Psoas muscle (tissue), 8 donors: ENCODE measurements at places on chromosomes 7 and 10.

DNA sequence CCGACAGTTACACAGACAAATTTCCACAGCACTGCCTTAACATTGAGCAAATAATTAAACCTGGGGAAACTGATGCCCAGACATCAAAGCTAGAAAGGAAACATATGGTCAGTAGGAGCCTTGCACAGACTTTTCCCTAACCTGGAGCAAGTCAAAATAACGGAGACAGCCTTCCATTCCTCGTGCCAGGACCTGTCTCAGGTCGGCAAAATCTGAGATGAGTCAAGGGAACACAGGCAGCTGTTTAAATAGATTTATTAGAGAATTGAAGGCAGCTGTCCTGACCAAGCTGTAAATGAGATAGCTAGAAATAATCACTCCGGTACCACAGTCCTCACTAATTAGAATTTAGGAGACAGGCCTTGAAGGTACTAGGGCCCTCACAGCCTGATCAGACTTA, 81.2 kb downstream of the RAMP3 start:
- no peak for DNase-seq

- DNase-seq = peak; percentile 21
Measured at GRCh38 chr7:29090836-29091601, 55.3 kb downstream of the CPVL start.

- no peak for DNase-seq
Measured at GRCh38 chr7:1448958-1449357, 10.3 kb downstream of the MICALL2 start.

DNA sequence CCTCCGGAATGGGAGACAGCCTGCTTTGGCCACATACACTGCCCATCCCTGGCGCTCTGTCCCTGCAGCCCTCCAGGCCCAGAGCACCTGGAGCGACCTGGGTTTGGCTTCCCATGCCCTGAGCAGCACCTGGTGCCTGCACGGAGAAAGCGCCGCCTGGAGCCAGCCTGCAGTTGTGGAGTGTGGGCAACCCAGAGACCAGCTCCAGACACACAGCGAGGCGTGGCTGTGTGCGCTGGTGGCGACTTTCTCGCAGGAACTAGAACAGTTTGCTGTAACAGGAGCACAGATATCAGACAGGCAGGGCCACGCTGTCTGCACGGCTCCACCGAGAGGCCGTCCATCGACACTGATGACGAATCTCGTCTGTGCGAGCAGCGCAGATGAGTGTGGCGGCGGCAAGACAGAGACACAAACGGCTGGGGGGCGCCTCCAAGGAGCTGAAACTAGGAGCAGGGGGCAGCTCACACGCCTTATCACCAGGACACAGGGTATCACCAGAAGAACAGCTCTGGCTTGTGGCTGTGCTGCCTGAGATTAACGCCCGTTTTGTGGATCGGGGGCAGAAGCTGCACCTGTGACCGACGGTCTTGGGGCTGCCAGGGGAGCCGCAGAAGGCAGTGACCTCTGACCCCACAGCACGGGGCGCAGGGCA, 275.3 kb downstream of the DNAJB6 start:
- DNase-seq = no peak
